H54 (cell line): ENCODE measurements at places on chromosomes 5 and 9.

DNA sequence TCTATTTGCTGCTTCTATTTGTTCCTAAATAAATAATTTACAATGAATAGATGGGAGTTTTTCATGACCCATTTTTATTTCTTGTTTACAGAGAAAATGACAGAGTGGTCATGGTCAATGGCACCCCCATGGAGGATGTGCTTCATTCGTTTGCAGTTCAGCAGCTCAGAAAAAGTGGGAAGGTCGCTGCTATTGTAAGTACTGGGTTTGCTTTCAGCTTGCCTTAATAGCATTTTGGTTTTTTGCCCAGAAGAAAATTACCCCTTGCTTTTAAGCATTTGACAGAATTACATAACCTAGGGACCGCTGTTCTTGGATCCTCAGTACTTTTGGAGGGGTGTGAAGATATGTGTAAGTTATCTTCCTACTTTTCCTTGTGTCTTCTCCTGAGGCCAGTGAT lies 44.1 kb downstream of the TJP2 start:
- no peak for DNase-seq

DNA sequence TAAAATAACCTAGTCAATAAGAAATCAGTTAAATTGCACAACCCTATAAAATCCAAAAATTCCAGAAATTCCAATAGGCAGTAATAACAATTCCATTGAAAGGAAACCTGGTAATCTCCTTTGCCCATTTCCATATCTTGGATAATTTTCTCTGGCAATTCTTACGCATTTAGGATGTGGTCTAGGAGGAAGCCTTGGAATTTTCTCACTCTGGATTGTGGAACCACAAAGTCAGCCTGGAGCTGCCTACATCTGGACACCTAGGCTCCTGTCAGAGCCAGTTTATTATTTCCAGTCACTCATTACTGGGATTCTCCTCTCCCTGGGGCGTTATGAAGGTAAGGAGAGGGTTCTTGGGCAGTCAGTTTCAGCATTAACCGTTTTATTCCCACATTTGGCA lies 40.3 kb upstream of the GNE start:
- no peak for DNase-seq

DNA sequence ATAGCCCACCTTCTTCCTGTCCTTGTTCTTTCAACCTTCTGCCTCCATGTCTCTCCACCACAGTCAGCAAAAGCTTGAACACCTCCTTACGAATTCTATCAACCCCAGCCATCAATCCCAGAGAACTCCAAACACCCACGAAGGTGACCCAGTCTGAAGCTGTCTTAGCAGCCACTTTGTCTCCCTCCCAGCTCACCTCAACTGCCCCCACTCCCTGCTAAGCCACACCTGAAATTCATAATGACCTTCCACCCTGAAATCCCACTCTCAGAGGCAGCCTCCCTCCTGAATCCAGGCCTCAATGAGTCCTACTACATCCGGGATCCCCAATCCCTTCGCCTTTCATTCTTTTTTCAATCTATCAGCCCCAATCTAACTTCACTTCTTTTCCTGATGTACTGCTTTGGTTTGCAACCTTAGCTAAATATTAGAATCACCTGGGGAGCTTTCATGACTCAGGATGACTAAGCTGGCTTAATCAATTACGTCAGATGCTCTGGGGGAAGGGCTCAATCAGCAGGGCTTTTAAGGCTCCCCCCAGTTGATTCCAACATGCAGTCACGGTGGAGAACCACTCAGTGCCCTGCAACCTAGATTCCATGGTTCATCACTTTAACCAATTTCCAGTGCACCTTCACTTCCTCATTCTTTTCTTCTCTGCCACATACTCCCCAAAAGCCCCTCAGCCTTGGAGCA lies 32.2 kb downstream of the BHMT start:
- DNase-seq: no peak

GRCh38 chr5:17154211-17154996 lies 63.0 kb upstream of the BASP1 start:
- DNase-seq: peak; percentile 37

DNA sequence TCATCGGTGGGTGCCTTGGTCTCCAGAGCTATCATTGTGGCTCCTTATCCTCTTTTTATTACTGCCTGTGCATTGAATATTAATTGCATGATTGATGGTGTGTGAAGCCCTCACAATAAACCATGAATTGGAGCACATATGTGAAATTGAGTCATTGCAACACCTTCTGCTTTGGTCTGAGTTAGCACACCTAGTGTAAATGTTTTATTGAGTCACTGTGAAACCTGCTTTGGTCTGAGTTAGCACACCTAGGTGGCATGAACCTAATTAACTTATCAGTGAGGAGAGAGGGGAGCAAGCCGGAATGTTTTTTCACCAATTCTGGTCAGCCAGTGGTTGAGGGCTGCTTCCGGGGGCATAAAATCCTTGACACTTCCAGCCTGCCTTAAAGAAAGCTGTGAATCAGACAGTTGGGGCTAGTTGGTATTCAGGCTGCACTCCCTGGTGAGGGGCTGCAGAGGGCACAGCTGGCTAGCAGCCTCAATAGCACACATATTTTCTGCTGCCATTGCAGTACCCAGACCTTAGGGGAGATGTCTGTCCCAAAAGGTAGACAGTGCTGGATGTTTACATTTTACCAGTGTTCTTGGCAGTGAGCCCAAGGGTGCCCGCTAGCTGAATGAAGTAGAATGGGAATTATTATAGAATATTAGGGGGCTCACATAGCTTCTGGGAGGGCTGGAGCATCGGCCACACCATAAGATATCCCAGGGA lies 76.5 kb upstream of the GOLM1 start:
- no peak for DNase-seq

GRCh38 chr9:92960561-92961290 lies 13.4 kb downstream of the FGD3 start:
- no peak for DNase-seq

DNA sequence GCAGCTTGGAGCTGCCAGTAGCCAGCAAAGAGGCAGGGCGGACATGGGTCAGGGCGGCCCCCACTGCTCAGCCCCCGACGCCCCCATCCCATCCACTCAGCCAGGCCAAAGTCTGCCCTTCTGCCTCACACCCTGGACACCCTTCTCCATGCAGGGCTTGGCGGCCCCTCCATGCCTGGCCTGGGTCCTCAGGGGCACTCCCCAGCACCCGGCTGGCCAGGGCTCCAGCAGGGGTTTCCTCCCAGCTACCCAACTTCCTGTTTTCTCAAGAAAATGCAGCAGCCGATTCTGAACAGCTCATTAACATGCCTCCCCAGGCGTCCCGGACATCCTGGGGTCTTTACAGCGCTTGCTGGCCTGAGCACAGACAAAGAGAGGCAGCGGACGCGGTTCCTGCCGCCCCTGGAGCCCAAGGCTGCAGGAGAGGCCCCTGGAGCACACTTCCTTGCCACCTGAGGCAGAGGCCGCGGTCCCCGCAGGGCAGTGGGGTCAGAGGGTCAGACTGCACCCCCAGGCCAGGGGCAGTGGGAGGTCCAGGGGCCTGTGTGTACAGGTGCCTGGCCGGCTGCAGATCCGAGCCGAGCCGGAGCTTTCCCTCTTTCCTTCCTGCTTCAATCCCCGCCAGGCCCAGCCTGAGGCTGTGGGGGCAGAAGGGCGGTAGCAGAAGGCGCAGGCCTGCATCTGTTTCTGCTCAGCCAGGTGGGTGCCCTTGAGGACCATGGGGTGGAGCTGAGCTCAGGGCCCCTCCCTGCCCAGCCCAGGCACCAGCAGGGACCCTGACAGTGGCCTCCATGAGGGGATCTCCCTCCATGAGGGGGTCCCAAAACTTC lies 18.7 kb upstream of the NRARP start:
- no peak for DNase-seq
